ENCODE measurements at places on chromosomes 2 and 18.

DNA sequence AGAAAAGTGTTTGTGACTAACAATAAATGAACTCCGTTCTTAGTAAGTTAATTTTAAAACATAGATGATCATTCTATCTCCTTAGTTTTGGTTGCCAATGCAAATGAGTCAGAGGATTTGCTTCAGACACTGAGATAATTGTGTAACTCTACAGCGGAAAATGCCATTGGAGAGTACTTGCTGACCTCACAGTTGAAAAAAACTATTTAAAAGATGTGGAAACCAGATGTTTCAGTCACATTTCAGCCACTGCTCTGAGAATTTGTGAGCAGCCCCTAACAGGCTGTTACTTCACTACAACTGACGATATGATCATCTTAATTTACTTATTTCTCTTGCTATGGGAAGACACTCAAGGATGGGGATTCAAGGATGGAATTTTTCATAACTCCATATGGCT lies at the start of gene TNFAIP6:
TSS of gene TNFAIP6 (plus strand) at position 234 of the 400 bp plus-strand sequence. CDS start at position 309, 75 bp downstream.
- DNase-seq: no peak

DNA sequence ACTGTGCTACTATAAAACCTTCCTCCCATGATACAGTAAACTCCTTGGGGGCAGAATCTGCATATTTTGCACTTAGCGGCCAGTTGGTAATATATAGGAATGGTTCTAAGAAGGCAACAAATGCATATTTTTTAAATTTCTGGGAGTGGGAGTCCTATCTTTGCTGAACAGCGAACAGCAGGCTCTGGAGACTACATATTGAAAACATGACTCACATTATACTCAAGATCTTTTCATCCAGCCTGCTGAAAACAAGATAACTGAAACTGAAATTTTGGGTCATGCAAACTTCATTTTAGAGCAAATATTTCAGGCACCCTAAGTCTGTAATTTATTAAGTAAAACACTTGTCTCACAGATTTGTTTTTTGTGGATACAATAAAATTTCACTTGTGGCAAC lies 122.2 kb downstream of the SATB2 start:
- DNase-seq: no peak

- no peak for DNase-seq
Observed at GRCh38 chr18:45171679-45172191, 443.5 kb upstream of the SLC14A2 start.

- no peak for DNase-seq
Observed at GRCh38 chr2:108612153-108612513, 77.9 kb downstream of the LIMS1 start.

GRCh38 chr18:62521082-62521481 lies 1.7 kb upstream of the ZCCHC2 start:
- DNase-seq: no peak

DNA sequence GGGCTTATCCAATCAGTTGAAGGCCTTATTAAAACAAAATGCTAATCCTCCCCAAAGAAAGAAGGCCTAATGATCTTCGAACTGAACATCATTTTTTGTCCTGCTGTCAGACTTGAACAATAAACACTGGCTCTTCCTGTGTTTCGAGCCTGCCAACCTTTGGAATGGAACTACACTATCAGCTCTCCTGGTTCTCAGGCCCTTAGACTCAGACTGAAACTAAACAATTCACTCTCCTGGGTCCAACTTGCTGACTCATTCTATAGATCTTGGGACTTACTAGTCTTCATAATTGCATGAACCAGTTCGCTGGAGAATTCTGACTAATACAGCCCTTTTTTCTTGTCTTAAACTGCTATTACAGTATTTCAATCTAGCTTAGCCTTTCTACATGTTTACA lies 235.2 kb downstream of the LNPK start:
- no peak for DNase-seq

GRCh38 chr18:63646936-63647335 lies 2.9 kb upstream of the SERPINB4 start:
- no peak for DNase-seq

GRCh38 chr2:80438686-80439085 lies 134.1 kb upstream of the LRRTM1 start:
- DNase-seq: no peak

- no peak for DNase-seq
Observed at GRCh38 chr2:155547571-155547970, 785.0 kb downstream of the NR4A2 start.

DNA sequence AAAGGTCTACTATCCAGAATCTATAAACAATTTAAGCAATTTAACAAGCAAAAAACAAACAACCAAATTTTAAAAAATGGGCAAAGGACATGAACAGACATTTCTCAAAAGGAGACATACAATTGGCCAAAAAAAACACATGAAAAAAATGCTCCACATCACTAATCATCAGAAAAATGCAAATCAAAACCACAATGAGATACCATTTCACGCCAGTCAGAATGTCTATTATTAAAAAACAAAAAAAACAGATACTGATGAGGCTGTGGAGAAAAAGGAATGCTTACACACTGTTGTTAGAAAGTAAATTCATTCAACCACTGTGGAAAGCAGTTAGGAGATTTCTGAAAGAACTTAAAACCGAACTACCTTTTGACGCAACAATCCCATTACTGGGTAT lies 66.4 kb upstream of the SESTD1 start:
- no peak for DNase-seq

DNA sequence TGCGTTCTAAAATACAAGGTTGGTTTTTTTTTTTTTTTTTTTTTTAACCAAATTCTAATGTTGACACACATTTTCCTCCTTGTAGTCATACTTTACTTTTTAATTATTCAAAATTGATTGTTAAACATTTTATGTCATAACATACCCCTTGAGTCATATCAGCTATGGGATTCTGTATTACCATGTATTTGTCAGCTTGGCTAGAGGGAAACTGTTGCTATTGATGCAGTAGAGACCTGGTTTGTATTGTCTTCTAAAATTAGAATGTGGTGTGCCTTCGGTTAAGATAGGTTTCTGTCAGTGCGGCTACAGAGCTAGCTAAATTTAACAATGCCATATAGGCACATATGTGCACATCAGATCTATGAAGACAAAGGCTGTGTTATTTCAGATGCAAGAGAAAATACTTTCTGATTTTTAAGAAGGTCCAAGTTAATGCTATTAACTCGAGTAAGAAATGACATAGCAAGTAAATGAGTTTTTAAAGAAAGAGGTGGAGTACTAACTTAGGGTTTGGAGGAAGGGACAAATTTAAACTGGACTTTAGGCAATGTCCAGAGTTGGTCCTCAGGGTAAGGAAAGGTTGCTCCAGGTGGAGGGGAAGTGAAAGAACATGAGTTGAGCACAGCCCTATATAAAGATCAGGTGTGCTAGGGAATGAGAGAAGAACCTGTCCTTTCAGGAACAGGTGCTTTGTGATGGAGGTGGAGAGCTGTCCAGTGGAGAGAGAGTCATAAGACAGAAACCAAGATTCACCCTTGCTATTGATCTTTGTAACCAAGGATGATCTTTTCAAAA lies 152.3 kb downstream of the PRPF40A start:
- no peak for DNase-seq

GRCh38 chr2:120747281-120747680 lies 11.6 kb downstream of the GLI2 start:
- no peak for DNase-seq

GRCh38 chr2:234147335-234147861 lies 96.9 kb downstream of the SPP2 start:
- no peak for DNase-seq

DNA sequence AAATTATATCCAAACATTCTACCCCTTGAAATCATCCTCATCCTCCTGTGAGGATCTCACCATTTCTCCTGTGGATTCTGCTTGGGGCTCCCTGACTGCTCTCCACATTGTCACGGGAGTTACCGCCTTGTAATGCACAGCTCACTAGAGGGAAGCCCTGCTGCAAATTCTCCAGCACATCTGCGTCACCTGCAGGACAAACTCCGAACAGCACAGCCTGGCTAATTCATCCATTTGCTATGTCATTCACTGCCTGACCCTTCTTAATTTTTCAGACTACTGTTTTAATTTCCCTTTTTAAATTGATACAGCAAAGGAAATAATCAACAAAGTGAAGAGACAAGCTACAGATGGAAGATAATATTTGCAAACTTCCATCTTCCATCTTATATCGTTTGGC lies 627.4 kb downstream of the FBXO15 start:
- no peak for DNase-seq
